ENCODE measurements at places on chromosomes 13 and 19.

DNA sequence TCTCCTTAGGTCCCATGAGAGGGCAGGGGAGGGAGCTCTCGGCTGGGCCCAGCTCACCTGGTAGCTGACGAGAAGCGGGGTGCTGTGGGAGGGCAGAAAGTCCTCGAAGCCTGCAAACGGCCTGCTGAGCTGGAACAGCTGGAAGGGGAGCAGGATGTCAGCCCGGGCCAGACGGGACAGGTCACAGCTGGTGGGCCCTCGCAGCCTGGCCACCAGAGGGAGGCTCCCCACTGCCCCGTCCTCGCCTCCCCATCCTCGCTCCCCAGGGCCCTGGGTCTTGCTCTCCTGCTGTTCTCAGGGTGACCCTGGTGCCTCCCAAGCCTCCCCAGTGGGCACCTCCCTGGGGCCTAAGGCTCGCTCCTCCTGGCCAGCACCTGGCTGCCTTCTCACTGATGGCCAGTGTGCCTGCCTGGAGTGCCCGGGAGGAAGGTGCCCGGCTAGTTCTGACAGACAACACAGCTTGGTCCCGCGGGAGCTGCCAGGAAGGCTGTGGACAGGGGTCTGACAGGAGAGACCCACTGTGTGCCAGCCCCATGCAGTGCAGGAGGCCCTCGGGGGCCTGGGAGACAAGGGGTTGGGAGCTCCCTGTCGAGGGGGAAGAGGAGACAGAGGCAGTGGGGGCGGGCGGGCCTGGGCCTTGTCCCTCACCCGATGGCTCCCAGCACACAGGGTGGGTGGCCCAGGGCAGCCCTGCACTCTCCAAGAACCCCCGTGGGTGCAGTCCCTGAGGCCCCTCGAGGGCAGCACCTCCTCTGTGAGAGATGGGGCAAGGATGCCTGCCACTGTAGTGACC lies 20.3 kb downstream of the GPX4 start:
- no peak for DNase-seq

GRCh38 chr13:48476215-48476614 lies 56.7 kb downstream of the RCBTB2 start:
- no peak for DNase-seq

DNA sequence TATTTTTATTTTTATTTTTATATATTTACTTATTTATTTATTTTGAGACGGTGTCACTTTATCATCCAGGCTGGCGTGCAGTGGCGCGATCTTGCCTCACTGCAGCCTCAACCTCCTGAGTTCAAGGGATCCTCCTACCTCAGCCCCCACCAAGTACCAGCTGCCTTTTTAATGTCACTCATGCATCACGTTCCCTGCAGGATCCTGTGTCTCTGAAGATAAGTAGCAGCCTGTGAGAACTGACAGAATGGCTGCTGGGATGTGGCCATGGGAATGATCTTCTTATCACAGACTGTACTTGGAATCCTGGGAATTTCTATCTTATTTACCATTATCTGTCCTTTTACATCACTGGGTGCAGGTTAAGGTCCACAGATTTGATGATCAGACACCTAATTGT lies 9.2 kb upstream of the ZNF761 start:
- DNase-seq: no peak

- no peak for DNase-seq
Measured at GRCh38 chr19:39533003-39533512, 406 bp upstream of the EID2B start.

DNA sequence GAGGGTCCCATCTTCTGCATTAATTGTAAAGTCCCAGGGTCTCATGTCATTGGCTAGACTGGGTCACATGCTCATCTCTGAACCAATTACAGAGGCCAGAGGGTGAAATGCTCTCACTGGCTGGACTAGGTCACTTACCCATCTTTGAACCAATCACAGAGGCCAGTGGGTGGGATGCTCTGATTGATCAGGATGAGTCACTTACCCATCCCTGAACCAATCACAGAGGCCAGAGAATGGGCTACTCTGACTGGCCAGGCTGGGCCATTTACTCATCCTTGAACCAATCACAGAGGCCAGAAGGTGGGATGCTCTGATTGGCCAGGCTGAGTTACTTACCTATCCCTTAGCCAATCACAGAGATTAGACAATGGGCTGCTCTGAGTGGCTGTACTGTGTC lies 5.3 kb downstream of the MISP start:
- peak; percentile 61 for DNase-seq

GRCh38 chr19:13817018-13817614 lies 21.9 kb downstream of the ZSWIM4 start:
- DNase-seq: no peak

DNA sequence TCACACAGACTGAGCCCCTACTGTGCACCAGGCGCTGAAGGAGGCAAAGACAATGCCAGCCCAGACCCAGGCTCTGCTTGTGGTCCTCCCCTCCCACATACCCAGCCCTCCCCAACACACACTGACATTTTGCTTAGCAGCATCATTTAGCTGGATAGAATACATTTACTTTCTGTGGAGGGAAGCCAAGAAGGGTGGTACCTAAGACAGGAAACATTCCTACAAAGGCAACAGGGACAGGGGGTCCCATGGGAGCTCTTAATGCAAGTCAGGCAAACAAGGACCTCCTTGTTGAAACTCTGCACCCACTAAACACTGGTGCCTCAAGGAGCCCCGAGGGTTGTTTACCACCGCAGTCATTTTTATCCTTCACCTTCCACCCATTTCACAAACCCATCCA lies 77.0 kb upstream of the ZNF507 start:
- peak; percentile 19 for DNase-seq

GRCh38 chr13:78398743-78399410 lies 204.5 kb downstream of the POU4F1 start:
- no peak for DNase-seq

- DNase-seq: no peak
Measured at GRCh38 chr19:58460039-58460438, 6.8 kb upstream of the ZNF324 start.

- DNase-seq: no peak
Measured at GRCh38 chr19:18171605-18172327, 1.8 kb upstream of the IFI30 start.

- no peak for DNase-seq
Measured at GRCh38 chr13:90838317-90838960, 509.0 kb upstream of the MIR17HG start.

GRCh38 chr13:98237331-98237730 lies 60.3 kb upstream of the RNF113B start:
- DNase-seq: no peak

- DNase-seq: no peak
Measured at GRCh38 chr13:99752373-99752772, 219.2 kb downstream of the ZIC5 start.

GRCh38 chr19:38792250-38793111 lies 3.5 kb downstream of the LGALS7B start:
- DNase-seq: no peak

DNA sequence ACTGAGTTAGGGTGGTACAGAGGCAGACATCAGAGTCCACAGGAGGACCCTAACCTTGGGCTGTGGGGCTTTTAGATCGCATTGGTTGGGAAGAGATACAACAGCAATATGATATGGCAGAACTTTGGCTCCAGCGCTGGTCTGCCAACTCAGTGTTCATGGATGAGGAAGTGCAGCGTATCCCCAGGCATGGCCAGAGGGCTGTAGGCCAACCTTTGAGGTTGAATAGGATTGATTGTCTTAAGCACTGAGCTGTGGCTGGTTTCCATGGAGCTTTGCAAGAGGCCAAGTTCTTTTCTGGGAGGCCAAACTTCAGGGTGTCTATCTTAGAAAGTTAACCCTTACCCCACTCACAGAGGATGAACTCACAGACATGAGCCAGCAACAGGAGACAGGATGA lies 144.1 kb upstream of the TMTC4 start:
- no peak for DNase-seq

DNA sequence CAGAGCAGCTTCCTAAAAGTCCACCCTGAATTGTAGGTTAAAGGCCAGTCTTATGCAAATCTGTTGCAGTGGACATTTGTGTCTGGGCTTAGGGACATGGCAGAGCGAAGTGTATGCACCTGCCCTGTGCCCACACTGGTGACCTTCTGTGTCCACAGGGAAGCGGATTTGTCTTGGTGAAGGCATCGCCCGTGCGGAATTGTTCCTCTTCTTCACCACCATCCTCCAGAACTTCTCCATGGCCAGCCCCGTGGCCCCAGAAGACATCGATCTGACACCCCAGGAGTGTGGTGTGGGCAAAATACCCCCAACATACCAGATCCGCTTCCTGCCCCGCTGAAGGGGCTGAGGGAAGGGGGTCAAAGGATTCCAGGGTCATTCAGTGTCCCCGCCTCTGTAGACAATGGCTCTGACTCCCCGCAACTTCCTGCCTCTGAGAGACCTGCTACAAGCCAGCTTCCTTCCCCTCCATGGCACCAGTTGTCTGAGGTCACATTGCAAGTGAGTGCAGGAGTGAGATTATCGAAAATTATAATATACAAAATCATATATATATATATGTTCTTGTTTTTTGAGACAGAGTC lies 25.5 kb downstream of the CYP2B6 start:
- no peak for DNase-seq

DNA sequence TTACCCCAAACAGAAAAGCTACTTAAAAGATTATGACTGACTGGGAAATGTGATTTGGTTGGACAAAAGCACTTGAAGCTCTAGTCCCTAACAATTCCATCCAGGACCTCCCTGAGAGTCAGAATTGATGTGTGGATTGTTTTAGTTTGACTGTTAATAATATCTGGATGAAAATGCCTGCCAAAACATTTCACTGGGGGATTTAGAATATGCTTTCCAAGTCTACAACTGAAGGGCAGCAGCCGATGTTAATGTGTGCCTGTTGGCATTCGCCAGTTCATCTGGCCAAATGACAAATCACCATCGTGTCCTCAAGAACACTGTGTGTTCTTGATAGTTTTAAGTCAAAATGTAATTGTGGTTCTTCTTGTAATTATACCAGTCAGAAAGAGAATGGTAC lies 76.0 kb upstream of the TSC22D1 start:
- no peak for DNase-seq

- DNase-seq: no peak
Measured at GRCh38 chr13:100269837-100270236, 180.9 kb downstream of the PCCA start.

GRCh38 chr19:33048806-33049676 lies 15.6 kb downstream of the RHPN2 start:
- DNase-seq: no peak

- DNase-seq: peak; percentile 22
Measured at GRCh38 chr13:91211510-91211909, 136.0 kb upstream of the MIR17HG start.

GRCh38 chr13:95153647-95154412 lies 147.4 kb downstream of the ABCC4 start:
- no peak for DNase-seq

GRCh38 chr19:40703029-40703755 lies 12.7 kb upstream of the NUMBL start:
- DNase-seq: no peak

- no peak for DNase-seq
Measured at GRCh38 chr13:43365039-43365344, 341.6 kb downstream of the DNAJC15 start.

- DNase-seq: no peak
Measured at GRCh38 chr13:42553098-42554046, 20.6 kb upstream of the TNFSF11 start.

DNA sequence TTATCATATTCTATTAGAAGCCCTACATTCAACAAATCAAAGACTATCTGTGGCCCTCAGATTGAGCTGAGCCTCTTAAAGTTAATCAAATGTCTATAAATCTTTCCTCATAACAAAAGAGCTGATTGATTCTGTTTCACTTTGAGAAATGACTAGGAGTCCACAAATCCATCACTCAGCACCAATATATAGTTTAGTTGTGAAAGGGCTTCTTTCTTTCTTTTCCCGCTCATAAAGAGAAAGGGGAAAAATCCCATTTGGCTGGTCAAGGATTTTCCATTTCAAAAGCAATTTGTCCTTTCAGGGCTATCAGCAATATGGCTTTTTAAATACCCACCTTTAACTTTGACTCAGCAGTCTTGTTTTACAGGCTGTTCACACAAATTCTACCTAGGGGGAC lies 408.5 kb upstream of the PCDH20 start:
- no peak for DNase-seq

GRCh38 chr19:30686826-30687566 lies 314.8 kb downstream of the ZNF536 start:
- DNase-seq: no peak

DNA sequence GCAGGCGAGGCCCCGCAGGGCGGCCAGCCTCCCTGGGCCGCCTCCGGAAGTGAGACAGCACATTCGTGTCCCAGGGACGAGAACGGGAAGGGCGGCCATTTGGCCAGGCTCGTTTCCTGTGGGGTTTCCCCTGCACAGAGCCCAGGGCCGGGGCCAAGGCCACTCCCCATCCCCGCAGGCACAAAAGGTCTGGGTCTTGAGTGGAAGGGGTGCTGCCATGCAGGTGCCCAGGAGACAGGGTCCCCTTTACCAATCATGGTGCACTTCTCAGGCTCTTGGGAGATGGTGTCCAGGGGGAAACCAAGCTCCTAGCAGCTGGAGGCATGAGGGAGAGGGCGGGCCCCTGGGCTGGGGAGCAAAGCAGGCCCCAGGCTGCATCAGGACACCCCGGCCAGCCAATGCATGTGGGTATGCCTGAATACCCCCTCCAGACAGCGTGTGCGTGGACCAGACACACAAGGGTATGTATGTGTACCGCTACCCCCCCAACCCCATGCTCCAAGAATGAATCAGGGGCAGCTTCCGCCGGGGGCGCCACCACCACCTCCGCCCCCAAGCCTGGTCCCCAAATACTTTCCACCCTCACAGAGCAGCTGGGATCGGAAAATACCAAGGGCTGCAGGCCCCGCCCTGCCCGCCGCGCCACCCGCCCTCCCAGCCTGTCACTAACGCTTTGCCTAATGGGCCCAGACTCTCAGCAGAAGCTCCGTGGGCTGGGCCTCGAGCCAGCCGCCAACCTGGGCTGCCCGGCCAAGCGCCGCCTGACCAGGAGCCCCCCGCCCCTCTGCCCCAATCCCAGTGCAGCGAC lies 37.6 kb upstream of the NANOS3 start:
- DNase-seq: peak; percentile 80

DNA sequence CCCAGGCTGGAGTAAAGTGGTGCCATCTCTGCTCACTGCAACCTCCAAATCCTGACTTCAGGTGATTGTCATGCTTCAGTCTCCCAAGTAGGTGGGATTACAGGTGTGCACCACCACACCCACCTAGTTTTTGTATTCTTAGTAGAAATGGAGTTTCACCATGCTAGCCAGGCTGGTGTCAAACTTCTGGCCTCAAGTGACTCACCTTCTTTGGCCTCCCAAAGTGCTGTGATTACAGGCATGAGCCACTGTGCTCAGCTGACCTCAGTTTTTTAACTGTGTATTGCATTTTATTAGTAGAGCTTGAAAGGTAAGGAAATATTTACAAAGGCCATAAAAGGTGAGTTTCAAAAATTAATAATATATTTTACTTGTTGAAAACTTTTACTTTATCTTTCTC lies 2.3 kb downstream of the ZNF726 start:
- DNase-seq: no peak

DNA sequence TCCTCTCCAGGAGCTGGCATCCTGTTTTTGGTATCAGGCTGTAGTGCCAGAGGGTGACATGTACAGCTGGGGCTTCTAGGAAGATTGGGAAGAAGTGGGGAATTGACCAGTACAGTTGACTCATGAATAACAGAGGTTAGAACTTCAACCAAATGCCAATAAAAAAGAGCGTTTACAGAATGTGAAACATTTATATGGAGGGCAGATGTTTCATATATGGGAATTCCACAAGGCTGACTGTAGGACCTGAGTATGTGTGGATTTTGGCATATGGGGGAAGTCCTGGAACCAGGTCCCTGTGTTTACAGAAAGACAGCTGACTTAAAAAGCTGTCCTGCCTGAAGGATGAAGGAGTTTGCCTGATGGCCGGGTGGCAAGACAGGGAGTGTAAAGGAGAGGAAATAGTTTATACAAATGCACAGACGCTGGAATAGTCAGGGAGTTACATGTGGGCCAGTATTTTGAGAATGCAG lies 5.2 kb downstream of the CHAMP1 start:
- DNase-seq: peak; percentile 13

Data from SJCRH30 (cell line).